ENCODE measurements at places on chromosomes 4 and X.

GRCh38 chr4:186810613-186811150 is 87.0 kb upstream of the FAT1 start:
- no peak for DNase-seq

DNA sequence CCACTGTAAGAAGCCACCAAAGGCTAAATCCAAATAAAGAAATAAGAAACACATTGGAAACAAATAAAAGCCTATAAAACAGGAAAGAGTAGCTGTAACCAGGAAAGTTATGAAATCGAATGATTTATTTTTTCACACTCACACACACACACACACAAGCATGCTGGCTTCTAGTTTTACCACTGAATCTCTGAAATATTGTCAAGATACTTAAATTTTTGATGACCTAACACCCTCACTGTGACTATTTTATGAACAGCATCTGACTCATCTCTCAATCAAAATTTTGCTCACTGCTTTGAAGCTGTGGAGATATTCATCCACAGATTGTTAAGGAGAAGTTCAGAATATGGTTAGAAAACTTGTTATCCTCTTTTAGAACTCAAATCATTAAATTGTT is 13.9 kb upstream of the GABRB1 start:
- no peak for DNase-seq

DNA sequence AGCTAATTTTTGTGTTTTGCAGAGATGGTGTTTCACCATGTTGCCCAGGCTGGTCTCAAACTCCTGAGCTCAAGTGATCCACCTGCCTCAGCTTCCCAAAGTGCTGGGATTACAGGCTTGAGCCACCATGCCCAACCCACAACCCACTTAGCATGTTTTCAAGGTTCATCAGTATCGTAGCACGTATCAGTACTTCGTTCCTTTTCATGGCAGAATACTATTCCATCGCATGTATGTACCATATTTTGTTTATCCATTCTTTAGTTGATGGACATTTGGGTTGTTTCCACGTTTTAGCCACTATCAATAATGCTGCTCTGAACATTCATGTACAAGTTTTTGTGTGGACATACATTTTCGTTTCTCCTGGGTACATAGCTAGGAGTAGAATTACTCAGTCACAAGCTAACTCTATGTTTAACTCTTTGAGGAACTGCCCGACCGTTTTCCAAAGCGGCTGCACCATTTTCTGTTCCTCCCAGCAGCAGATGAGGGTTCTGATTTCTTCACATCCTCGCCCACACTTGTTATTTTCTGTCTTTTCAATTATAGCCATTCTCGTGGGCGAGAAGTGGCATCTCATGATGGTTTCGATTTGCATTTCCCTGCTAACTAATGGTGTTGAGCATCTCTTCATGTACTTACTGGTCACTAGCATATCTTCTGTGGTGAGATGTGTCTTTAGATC is 32.5 kb downstream of the MAN2B2 start:
- no peak for DNase-seq

DNA sequence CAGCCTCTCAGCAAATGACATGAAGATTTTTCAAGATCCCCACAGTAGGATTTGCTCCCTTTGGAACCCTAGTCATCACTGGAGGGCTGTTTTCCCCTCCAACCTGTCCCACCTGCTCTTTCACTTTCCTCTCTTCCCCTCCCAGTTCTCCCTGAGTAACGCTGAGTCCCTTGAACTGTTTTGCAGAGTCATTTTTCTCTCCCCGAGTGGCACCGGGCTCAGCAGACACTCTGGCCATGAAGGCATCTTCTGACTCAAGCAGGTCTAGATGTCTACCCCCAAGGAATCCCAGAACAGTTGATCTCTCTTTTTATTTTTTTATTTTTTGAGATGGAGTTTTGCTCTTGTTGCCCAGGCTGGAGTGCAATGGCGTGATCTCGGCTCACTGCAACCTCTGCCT is 52.2 kb downstream of the HTRA3 start:
- no peak for DNase-seq

GRCh38 chr4:102518703-102519131 is 17.6 kb downstream of the NFKB1 start:
- DNase-seq = no peak

- peak; percentile 24 for DNase-seq
These were observed 165.3 kb downstream of the GLRA2 start for GRCh38 chrX:14694611-14695010.

GRCh38 chr4:35525192-35525978 is 718.9 kb downstream of the ARAP2 start:
- no peak for DNase-seq

DNA sequence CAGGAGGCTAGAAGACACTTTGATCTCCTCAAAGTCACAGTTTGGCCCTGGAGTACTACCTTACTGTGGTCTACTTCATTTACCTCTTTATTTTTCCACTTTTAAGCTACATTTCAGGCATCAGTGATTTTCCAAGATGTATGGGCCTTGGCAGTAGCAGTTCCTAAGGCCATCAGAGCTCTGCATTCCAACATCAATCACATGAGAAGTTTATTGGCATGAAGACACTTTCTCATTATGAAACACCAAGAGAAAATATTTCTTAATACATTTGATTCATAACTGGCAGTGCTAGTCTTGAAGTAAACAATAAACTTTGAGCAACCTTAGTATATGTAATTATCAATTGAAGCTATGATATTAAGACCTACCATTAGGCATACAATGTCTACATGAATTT is 178.1 kb downstream of the IL15 start:
- DNase-seq = no peak

DNA sequence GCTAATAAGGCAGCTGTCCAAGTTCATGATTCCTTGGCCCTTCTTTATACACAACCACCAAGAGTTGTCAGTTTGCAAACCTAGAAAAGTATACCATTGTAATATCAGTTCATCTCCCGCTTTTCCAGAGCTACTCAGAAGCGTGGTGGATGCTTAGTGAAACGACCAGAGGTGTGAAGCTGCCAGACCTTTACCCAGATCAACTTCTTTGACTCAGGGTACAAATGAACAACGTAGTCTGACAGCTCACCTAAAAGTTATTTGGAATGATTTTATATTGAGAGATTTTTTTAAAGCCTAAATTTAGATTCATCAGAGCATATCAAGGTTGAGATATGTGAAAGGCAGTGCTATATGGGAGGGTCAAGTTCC is 169.7 kb downstream of the CBR4 start:
- DNase-seq = no peak

- no peak for DNase-seq
These were observed 23.1 kb downstream of the CT47C1 start for GRCh38 chrX:119095936-119096335.

- DNase-seq = no peak
These were observed 32.2 kb downstream of the DCK start for GRCh38 chr4:71025654-71026053.

DNA sequence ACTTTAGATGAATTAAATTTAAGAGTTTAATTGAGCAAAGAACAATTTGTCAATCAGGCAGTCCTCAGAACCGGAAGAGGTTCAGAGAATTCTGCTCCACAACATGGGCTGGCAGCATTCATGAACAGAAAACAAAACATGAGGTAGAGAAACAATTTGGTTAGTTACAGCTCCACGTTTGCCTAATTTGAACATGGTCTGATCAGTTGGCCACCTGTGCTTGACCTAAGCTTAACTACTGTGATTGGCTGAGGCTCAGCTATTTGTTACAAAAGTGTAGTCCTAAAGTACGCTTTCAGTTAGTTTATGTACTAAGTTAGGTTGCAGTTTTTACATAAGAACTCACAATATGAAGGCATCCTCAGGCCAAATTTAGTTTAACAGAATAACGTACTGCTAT is 258.6 kb downstream of the ADAM29 start:
- DNase-seq = no peak

DNA sequence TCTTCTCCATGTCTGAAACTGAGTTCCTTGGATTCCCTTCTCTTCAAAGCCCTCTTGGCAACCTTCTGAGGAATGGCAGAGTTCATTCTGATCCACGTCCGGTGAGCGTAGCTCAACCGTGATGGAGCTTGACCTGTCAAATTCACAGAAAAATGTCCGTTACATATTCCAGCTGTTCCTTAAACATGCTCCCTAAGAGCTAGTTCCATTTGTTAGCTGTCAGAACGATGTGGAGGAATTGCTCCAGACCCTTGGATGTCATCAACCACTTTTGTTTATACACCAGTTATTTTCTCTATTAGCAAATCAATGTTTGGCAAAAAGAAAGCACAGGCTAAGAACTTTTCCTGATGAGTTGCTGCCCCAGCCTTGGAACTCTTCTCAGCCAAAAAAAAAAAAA is 50.1 kb downstream of the NHS start:
- no peak for DNase-seq

- no peak for DNase-seq
These were observed 640 bp downstream of the BANK1 start for GRCh38 chr4:101791182-101791558.

DNA sequence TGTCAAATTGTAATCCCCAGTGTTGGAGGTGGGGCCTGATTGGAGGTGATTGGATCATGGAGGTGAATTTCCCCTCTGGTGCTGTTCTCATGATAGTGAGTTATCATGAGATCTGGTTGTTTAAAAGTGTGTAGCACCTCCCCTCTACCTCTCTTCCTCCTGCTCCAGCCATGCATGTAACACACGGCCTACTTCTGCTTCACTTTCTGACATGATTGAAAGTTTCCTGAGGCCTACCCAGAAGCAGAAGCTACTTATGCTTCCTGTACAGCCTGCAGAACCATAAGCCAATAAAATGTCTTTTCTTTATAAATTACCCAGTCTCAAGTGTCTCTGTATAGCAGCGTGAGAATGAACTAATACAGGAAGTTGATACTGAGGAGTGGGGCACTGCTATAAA is 61.7 kb upstream of the DDX60 start:
- DNase-seq = no peak

DNA sequence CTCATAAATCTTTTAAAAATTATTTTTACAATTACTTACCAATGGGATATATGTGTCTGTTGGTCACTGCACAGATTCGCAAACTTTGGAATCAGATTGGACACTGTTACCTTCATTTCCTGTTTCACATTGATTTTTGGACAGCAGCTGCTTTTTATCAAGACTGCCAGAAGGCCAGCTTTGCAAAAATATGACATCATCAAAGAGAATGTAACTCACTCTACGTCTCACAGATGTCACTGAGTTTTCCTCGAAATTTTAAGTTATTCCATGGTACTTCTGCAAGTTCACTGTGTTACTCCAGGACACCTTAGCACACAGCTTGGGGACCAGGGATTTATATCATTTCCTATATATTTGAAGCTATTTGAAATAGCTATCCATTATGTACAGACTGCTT is 31.8 kb upstream of the MAGEB2 start:
- DNase-seq = no peak

DNA sequence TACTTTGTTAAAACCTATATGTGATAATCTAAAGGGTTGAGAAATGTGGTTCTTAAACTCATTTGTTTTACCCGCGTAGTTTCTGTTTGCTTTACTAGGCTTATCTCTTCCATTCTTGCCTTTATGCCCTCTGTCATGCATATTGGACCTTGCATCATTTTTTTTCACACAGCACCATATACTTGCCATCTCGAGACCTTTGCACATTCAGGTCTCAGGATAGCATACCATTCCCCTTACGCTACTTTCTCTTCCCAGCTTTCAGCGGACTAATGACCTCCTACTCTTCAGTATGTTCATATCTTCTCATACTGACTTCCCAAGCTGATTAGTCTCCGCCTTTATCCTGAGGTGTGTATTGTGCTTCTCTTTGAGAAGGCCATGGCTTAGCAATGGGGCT is 40.5 kb downstream of the USP38 start:
- no peak for DNase-seq

GRCh38 chr4:40840985-40841571 is 91.3 kb downstream of the NSUN7 start:
- peak; percentile 54 for DNase-seq

GRCh38 chrX:8139716-8140115 is 31.4 kb downstream of the VCX2 start:
- DNase-seq = peak; percentile 9

- no peak for DNase-seq
These were observed 54.0 kb upstream of the FAM120C start for GRCh38 chrX:54237014-54237413.

- peak; percentile 78 for DNase-seq
These were observed 48.7 kb upstream of the STX18 start for GRCh38 chr4:4590546-4590945.

GRCh38 chr4:114807357-114807756 is 208.8 kb downstream of the UGT8 start:
- no peak for DNase-seq

DNA sequence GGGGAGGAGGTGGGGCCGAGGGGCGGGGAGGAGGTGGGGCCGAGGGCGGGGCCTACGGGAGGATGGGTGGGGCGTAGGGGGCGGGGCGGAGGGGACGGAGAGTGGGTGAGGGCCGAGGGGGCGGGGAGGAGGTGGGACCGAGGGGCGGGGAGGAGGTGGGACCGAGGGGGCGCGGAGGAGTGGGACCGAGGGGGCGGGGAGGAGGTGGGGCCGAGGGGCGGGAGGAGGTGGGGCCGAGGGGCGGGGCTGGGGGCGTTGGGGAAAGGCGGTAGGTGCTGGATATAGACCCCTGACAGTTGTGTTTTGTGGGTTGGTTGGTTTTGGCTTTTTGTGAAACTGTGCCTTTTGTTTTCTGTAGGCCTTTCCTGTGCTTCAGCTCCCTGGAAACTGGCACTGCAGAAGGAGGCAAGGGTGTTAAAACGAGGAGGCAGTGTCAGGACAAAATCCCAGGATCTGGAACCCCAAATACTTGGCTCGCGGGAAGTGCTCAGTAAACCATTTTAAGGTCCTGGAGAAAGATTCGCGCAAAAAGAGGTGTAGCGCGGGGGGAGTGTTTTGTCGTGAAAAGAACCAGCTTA is 580 bp upstream of the MMGT1 start:
- peak; percentile 61 for DNase-seq

- no peak for DNase-seq
These were observed at the start of gene CLDN2 for GRCh38 chrX:106919932-106920452. CLDN2 (plus strand) TSS chrX:106920402; CDS start chrX:106928229, 7,827 bp downstream.

DNA sequence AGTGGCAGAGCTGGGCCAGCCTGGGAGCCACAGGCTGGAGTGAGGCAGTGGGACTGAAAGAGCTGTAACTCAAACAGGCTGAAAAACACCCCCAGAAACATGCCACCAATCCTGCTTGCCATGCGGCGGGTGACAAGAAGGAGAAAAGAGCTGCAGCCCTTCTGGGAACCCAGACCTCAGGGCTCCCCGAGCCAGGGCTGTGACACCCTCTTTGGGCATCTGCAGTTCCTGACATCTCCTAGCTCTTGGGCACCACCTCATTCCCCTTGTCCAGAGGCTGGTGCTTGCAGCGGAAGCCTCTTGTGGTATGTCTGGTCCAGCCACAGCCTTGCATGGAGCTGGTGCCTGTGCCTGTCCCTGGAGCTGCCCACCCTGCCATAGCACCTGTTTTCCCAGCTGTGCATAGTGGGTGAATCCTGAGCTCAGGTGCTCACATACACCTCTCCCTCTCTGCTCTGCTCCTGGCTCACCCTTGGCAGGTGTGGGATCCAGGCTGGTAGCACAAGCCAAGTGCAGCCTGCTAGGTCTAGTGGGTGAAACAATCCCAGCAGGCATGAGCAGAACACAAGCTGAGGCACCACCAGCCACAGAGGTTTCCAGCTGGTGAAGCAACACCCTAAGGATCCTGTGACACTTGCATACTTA is 149.0 kb downstream of the CXXC4 start:
- no peak for DNase-seq

- DNase-seq = no peak
These were observed 49.7 kb downstream of the RASL11B start for GRCh38 chr4:52911684-52912294.

All from muscle of back (tissue), 13 donors.